Bone marrow (tissue), 2 donors: ENCODE measurements at places on chromosomes 7 and 10.

- no peak for DNase-seq
These were observed 533.7 kb upstream of the POM121L12 start for GRCh38 chr7:52501696-52502095.

DNA sequence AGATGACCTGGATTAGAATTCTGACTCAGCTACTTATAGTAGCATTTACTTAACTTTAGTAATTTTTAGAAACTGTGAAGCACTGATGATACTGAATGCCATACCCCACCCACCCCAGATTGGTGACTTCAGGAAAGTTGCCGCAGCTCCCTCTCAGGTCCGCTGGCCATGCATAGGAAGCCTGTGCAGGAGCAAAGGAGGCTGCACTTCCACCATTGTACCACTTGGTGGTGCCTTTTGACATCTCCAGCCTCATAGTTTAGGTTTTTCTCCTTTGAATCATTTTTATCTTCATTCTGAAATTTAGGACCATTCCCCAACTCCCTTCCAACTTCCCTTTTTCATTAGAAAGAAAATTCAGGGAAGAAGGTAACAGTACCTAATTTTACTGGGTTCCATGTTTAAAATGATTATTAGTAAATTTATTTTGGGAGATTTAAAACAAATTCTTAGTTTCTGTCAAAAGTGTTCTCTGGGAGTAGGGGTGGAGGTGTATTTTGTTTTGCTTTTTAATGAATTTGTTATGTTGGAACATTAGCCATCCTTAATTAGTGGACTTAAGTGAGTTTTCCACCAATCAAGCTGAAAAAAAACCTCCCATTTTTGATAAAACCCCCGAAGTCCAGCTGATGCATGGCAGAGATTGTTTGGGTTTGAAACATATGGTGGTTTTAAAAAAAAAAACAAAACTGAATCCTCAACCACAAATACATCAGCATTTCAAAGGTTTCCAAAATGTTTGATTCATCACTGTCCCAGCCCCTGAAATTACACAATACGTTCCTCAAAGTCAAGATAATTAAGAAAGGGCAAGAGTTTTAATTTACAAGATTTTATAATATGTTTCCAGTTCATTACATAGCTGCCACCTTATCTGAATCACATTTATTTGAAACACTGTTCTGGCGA is 109.6 kb downstream of the WNT2 start:
- no peak for DNase-seq

DNA sequence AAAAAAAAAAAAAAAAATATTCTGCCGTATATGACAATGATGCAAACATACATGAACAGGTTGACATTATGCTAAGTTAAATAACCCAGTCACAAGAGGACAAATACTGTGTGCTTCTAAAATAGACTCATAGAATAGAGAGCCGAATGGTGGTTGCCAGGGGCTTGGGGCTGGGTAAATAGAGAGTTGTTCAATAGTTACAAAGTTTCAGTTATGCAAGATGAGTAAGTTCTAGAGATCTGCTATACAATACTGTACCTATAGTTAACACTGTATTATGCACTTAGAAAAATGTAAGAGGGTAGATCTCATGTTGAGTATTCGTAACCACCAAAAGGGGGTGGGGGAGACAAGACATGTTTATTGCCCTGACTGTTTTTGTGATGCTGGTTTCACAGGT is 77.1 kb upstream of the GNAI1 start:
- no peak for DNase-seq

DNA sequence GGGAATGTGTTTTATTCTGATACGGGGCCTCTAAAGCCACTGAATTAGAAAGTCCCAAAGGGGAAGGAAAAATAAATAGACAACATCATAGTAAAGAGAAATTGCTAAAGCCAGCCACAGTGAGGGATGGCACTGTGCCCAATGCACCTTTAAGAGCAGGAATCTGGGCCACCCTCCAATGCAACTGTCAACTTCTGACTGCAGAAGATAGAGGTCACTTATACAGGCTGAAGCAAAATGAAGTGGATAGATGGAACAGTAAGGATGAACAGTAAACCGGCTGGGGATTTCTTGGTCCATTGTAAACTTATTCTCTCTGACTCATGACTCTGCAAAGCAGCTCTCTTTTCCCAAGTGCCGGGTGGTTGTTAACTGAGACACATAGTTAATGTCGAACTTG is 54.0 kb upstream of the KCNIP2 start:
- DNase-seq = no peak

GRCh38 chr10:5498791-5499492 is 428 bp downstream of the CALML5 start:
- no peak for DNase-seq

- DNase-seq = no peak
These were observed 48.4 kb upstream of the BTRC start for GRCh38 chr10:101305320-101306241.

GRCh38 chr7:41814888-41815287 is 112.0 kb upstream of the INHBA start:
- no peak for DNase-seq

- DNase-seq = peak; percentile 59
These were observed 108.7 kb downstream of the TBXAS1 start for GRCh38 chr7:139937715-139938114.

GRCh38 chr7:29539471-29539870 is 24.2 kb upstream of the PRR15 start:
- no peak for DNase-seq

DNA sequence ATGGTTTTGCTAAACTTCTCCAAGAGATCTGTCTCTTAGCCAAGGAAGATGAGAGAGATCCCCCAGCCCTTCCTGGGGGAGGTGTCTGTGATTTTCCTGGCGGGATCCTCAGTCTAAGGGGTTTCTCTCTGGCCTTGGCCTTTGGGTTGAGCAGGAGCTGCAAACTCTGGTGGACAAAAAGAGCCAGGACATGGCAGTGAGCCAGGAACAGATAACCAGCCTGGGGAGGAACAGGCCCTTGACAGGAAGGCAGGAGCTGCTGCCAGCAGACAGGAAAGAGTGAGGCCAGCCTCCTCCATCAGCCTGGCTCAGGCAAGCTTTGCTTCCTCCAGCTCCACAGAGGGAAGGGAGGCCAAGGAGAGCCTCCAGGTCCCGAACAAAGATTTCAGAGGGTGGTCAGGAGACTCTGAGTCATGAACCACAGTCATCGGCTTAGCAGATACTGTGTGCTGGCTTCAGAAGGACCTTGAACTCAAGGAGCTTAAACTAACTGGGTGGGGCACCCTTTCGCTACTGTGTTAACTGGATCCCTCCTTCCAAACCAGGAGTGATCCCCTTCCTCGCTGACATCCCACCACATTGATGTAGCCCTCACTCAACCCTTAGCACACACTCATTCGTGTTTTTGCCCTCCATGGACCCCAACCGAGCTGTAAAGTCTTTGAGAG is 34.7 kb downstream of the DDIT4 start:
- DNase-seq = no peak

- DNase-seq = no peak
These were observed 32.1 kb upstream of the NMT2 start for GRCh38 chr10:15200626-15201025.

DNA sequence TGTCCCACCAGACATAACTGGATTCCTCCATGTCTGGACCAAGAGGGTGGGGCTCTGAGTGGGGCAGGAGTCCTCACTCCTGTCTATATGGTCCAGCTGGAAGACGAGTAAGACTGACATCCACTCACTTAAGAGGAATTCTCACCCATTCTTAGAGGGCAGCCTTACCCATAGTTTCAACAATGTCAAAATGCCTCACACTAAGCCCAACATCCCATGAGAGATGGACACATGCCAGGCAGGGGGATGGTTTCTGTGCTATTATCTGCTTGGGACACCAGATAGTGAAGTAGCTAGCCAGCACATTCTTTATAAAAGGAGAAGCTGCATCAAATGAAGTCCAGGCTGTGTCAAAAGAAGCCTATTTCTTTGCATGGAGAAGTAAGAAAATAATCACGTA is 4.7 kb upstream of the LANCL2 start:
- DNase-seq = no peak

GRCh38 chr10:13920031-13920430 is 333.3 kb downstream of the PRPF18 start:
- DNase-seq = no peak

DNA sequence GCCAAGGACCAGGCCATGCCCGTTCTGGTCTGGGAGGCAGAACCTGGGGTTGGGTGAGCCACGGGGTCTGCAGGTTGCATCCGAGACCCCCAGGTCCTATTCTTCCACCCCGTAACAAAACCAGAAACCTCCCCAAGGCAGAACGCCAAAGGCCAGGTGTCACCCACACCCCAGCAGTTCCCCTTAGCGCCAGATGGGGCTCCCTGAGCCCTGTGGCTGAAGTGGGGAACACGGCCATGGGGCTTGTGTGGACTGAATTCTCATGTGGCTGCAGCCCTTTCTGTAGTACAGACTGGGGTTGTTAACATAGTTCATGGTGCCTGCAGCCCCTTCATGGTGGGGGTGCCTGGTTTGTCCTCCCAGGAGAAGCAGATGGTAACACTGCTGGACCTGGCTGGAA is 10.2 kb downstream of the BRI3 start:
- no peak for DNase-seq

DNA sequence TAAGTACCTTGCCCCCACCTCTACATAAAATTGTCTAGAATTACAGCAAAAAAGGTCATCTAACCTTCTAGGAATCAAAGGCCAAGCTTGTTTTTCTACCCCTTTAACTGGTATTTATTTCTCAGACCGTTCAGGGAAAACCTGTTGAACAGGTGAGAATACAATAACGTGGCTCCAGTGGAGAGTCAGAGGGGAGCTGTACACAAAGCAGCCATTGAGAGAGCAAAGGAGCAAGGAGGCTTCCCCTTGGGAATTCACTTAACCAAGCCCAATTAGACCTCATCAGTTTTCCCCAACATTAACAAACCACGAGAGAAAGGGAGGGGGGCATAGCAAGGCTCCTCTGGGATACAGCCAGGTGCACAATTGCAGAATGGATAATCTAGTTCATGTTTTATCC is 101.9 kb downstream of the ELMO1 start:
- no peak for DNase-seq

GRCh38 chr7:93148144-93148543 is at the start of gene SAMD9L:
Gene SAMD9L (minus strand): TSS chr7:93148385. CDS start chr7:93135971, 12,414 bp downstream.
- DNase-seq = peak; percentile 42

DNA sequence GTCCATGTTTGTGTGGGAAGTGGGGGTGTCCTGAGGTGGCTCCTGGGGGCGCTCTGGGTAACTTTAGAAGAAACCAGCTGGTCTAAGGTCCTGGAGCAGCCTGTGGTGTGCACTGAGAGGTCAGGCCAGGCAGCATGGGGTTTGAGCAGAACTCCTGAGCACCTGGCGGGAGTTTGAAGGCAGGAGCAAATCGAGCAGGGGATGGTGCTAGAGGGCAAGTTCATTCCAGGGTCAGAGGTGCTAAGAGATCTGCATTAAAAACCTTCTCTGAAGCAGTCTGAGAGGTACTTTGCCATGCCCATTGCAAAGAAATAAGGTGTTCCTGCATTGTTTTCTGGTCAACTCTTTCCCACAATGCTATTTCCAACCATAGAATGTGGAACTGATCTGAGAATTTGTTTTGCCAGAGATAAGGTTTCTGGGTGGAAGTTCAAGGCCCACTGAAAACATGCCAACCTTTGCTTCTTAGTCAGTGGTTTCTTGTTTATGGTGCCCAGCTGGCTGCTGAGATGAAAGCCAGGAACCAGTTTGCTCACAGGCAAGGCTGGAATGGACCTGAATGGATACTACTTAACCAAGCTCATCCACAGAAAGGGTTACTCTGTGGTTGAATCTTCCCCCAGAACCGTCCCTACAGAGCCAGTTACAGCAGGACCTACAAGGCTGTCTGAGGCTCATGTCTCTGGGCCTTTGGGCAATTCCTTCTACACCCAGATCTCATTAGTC is 136.3 kb upstream of the TMEM72 start:
- no peak for DNase-seq

DNA sequence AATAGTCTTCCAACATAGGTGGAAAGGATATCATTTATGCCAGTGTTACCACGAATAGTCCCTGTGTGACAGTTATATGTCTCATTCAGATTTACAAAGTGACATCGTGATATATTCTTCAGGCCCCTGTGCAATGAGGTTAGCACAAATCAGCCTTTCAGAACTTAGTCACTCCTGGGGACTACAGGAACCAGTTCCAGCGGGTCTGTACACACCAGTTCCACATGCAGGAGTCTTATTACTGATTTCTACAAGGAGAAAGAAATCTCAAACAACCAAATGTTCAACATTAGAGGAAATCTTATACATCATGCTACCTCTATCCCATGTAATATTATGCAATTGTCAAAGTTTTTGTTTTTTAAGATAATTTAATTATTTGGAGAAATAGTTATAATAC is 4.4 kb upstream of the WDR91 start:
- no peak for DNase-seq

DNA sequence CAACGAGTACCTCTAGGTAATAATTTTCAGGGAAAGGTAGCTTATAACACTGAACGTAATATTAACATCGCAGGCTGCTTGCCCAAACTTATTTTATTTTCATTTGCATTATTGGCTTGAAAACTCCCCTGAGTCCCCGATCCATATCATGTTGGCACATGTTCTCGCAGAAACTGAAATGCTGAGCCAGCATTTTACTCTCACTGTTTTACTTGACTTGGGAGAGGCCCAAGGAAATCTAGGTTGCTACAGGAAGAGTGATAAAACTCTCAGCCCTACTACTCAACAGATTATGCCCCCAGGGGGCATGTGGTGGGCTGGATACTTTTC is 183.5 kb upstream of the HABP2 start:
- DNase-seq = no peak

DNA sequence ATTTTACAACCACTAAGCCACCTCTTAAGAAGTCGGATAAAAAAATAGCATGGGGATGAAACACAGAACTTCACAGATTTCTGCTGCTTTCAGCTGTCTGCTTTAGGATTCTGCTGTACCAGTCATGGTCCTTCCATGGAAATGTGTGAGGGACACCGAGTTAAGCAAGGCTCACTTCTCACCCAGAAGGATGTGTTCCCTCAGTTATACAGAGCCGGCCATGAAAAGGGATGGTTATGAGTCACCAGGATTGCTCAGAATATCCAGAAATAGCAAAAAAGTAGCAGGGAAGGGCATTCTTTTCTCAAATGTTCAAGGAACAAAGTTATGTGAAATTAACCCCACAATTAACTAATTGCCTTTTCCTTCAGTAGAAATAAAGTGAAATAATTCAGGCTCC is 124.4 kb downstream of the AMPH start:
- no peak for DNase-seq

DNA sequence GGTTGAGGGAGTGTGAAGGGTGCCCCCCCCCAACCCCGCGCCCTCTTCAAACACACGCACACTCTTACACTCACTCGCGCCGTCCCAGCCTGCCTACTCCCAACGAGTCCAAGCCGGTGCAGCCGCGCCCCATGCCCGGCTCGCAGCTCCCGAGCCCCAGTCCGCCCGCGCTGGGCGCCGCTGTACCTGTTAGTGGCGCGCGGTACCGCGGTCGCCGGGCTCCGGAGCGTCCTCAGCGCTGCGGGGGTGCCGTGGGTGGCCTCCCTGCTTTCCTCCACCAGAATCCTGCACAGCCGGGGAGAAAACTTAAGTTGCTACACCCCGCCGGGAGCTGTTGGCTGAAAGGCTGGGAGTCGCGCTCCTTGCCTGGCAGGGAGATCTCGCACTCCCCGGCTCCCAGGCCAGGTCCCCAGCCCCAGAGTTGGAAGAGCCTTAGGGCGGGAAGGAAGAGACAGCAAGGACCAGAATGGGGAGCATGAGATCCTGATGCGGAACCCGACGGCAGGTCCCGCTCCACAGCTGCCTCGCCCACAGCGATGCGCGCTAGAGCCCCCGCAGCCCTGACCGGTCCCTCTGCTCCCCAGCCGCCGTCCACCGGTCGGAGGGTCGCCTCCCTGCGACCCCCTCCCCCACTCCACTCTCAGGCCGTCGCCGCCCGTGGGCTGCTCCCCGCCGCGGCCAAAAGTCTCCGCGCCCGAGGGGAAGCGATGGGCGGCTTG is 863 bp downstream of the ST8SIA6 start:
- peak; percentile 66 for DNase-seq

GRCh38 chr7:24851786-24852185 is 94.5 kb upstream of the GSDME start:
- no peak for DNase-seq
